ENCODE measurements at places on chromosomes 3 and 15.

- DNase-seq = no peak
Measured at GRCh38 chr3:53420831-53421230, 73.5 kb upstream of the DCP1A start.

- DNase-seq = no peak
Measured at GRCh38 chr15:30824518-30825195, 79.1 kb upstream of the FAN1 start.

DNA sequence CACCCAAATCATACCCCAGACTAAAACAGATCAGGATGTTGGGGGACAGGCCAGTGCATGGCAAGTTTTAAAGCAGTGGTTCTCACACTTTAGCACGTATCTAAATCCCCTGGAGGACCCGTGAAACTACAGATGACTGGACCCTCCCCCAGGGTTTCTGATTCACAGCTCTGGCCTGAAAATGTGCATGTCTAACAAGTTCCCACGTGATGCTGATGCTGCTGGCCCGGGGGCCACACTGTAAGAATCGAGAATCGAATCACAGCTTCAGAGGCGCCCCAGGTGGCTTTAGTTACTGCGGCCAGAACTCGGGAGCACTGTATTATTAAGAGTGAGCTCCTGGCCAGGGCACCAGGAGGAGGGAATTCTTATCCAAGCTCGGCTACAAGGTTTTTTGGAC lies 11.6 kb downstream of the ADAMTS17 start:
- no peak for DNase-seq

DNA sequence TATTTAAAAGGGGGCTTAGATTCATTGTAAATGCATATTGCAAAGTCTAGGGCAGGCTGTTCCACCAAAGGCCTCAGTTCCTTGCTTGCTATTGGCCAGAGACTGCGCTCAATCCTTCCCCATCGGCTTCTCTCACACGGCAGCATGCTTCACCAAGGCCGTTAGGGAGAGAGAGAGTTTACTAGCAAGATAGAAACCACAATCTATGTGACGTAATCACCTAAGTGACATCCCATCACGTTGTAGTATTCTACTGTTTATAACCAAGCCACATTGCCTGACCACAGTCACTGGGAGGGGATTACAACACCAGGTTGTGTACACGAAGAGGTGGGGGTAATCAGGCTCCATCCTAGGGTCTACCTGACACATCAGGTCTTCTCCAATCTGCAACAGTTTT lies 16.0 kb upstream of the NPAP1 start:
- DNase-seq = no peak

- no peak for DNase-seq
Measured at GRCh38 chr3:126314790-126315658, 42.2 kb downstream of the KLF15 start.

- DNase-seq = no peak
Measured at GRCh38 chr15:92846741-92847140, 53.4 kb upstream of the CHD2 start.

DNA sequence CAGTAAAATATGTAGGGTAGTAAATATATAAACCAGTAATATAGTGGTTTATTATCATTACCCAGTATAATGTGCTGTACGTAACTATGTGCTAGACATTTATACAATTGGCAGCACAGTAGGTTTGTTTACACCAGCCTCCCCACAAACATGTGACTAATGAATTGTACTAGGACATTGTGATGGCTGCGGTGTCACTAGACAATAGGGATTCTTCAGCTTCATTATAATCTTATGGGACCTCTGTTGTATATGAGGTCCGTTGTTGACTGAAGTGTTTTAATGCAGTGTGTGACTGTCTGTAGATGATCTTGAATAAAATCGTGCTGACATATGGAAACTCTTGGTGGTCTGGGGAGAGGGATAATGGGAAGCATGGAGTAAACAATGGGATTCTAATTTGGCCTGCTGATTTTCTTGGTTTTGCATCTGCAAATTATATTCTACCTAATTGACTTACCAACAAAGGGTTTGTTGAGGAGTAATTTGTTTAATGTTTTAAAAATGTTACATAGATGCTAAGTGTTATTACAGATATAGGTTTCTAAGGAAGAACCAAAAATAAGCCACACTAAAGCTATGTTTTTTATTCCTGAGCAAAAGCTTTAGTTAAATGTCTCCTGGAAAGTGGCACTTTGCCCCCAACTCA lies 496.5 kb upstream of the TBL1XR1 start:
- no peak for DNase-seq

- DNase-seq = peak; percentile 92
Measured at GRCh38 chr15:63283126-63283525, 5.7 kb downstream of the APH1B start.

DNA sequence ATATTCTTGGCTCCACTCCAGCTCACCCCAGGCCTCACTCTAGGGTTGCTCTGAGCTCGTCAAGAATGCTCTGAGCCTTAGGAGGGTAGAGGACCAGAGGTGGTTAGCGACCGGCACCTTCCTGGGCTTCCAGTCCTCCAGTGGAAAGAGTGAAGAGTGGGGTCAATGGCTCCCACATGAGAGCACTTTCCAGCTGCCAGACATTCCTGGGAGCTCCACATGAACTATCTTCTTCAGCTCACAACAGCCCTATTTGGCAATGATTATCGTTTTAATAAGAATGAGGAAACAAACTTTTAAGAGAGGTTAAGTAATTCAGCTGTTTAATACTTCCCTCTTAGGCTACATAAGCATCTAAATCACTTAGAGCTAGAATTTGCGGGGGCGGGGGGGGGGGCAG lies 139.3 kb downstream of the STT3B start:
- peak; percentile 18 for DNase-seq

GRCh38 chr15:27418726-27419125 lies 447.7 kb downstream of the GABRG3 start:
- no peak for DNase-seq

GRCh38 chr15:92243227-92243626 lies 150.5 kb upstream of the ST8SIA2 start:
- no peak for DNase-seq

- DNase-seq = no peak
Measured at GRCh38 chr15:99578809-99579208, 13.0 kb downstream of the MEF2A start.

GRCh38 chr3:62876064-62876463 lies 848 bp upstream of the CADPS start:
- DNase-seq = no peak

DNA sequence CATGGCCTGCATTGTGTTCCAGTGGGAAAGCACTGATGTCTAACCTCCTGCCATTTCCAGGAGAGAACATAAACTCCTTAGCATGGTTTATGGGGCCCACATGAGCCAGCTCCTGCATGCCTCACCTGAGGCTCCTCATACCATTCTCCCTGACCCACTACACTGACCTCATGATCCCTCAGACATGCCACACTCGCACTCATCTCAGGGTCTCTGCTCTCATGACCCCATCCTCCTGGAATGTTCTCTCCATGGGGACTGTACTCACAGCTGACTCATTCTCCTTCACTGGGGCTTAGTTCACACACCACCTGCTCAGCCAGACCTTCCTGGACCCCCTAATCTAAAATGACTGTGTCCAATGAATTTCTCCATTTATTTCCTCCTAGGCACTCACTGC lies 4.0 kb upstream of the LMCD1 start:
- no peak for DNase-seq

- no peak for DNase-seq
Measured at GRCh38 chr15:99732124-99732750, 1.0 kb downstream of the LYSMD4 start.

GRCh38 chr3:27279123-27279522 lies 90.1 kb downstream of the NEK10 start:
- peak; percentile 3 for DNase-seq

GRCh38 chr15:60074181-60074885 lies 70.2 kb downstream of the FOXB1 start:
- DNase-seq = no peak

GRCh38 chr15:60384053-60384452 lies 13.7 kb downstream of the ANXA2 start:
- no peak for DNase-seq

GRCh38 chr3:10855083-10855870 lies 39.2 kb downstream of the SLC6A11 start:
- DNase-seq = no peak

DNA sequence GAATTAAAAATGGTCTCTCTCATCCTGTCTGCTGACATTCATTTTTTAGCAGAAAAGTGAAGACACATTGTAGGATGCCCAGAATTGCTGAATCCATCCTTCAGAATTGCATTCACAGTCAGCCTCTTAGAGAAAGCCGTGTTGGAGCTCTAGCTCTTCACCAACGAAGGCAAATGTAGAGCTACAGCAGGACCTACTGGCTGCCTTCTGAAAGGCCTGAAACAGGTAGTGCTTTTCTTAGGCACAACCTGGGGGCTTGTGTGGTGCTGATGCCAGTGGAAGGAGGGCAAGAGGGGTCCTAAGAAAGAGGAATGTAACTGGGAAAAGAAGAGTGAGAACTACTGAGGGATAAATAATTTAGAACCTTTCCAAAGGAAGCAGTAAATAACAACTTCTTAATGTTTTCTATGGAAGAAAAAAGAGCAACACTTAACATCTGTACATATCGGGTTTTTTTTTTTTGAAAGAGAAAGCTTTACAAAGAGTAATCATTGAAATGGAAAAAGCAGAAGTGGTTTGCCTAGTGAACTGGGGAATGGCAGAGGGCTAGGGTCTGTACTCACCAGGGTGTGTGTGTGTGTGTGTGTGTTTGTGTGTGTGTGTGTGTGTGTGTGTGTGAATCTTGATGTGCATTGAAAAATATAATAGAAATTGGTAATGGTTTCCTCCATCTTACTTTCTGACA lies 297.8 kb downstream of the SATB1 start:
- DNase-seq = no peak

DNA sequence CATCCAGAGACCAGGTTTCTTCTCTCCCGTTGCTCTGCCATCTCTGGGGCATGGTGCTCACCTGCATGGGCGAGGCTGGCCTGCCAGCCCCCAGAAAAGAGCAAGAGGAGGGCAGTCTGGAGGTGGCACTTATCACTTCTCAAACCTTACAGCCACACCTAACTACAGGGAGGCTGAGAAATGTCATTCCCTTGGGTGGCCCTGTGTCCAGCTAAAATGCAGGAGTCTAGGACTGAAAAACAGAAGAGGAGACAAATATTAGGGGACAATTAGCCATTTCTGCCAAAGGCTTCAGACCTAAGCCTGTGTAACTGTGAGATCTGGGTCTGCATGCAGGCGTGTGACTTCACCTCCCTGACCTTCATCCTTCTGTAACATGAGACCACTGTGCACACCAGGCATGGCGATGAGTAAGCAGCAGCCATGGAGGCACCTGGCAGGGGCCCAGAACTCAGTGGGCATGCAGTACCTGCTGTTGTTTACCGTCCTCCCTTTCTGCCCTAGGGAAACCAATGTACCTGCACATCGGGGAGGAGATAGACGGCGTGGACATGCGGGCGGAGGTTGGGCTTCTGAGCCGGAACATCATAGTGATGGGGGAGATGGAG lies 83.4 kb downstream of the MESD start:
- no peak for DNase-seq

DNA sequence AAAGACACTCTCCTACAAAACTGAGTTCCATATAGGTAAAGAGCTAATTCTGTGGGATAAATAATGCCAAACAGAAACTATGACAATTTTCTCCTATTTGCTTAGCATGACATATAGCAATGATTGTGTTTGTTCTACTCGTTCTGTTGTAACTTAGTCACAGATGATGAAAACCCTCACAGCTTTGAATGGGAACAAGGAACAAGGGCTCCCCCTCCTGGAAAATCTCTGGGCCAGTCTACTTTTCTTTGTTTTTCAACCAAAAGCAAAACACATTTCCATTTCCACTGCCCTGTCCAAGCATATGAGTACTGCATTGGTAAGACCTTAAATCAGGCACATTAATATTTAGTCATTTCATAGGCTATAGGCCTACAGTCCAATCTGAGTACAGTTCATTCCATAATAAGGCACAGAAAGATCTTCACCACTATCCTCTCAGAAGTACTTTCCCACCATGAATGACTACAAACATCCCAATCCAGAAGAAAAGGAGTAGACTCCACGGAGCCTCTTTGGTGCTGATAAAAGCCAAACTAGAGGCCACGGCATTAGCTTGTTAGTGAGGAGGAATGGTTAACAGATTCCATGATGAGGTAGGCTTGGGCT lies 67.1 kb downstream of the ATP8B4 start:
- peak; percentile 68 for DNase-seq

GRCh38 chr3:183214277-183214612 lies 38.8 kb upstream of the B3GNT5 start:
- no peak for DNase-seq

- no peak for DNase-seq
Measured at GRCh38 chr3:64936556-64936955, 248.8 kb upstream of the ADAMTS9 start.

DNA sequence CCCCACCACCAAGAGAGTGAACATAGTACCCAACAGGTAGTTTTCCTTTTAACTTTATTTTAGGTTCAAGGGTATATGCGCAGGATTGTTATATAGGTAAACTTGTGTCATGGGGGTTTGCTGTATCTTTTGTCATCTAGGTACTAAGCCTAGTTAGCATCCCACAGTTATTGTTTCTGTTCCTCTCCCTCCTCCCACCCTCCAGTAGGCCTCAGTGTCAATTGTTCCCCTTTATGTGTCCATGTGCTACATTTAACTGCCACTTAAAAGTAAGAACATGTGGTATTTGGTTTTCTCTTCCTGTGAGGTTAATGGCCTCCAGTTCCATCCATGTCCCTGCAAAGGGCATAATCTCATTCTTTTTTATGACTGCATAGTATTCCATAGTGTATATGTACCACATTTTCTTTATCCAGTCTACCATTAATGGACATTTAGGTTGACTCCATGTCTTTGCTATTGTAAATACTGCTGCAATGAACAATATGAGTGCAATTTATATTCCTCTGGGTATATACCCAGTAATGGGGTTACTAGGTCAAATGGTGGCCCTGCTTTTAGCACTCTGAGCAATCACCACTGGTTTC lies 66.2 kb downstream of the ST3GAL6 start:
- no peak for DNase-seq

DNA sequence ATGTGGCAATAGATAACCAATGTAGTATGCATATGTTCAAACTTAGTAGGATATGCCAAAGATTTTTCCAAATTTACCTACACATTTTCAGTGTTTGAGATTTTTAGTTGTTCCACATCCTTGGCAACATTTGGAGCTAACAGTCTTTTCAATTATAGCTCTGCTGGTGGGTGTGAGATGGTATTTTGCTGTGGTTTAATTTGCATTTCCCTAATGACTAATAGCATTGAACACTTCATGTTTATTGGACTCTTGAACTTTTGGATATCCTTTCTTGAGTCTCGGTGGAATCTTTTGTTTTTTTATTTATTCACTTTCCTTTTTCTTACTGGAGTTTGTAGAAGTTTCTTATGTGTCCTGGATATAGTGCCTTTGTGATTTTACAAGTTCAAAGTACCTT lies 11.0 kb upstream of the ILDR1 start:
- DNase-seq = no peak

- no peak for DNase-seq
Measured at GRCh38 chr3:146780251-146780650, 175.1 kb upstream of the PLSCR5 start.

- DNase-seq = no peak
Measured at GRCh38 chr3:99330281-99330680, 308.1 kb upstream of the COL8A1 start.

GRCh38 chr3:32592011-32592410 lies 21.4 kb upstream of the DYNC1LI1 start:
- no peak for DNase-seq
